ENCODE measurements at places on chromosomes 12 and 14.

GRCh38 chr12:109440851-109441490 is 36.1 kb downstream of the KCTD10 start:
- peak; percentile 90 for DNase-seq

DNA sequence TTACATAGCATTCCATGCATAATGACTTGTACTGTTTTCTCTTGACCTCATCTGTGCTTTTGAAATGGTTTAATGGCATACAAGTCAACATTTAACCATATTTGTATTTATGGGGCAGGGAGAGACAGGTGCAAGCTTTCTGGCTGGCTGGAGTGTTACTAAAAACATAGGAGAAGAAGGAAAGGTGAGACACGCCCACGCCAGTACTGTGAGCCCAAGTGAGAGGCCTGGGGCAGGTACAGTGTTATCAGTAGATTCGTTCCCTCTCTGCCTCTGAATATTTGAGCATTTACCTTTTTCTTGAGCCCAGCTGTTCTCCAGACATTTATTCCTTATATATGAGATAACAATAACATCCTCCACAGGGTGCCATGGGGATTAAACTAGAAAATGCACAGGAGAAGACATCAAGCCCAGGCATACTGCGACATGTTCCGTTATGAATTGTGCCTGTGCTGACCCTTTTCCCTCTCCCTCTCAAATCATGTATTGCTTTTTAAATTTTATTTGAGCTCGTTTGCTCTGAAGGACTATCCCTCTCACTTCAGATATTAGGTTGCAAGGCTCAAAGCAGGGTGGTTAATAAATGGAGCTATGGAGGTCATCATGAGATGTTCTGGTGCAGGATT is 34.6 kb upstream of the TUBA1C start:
- DNase-seq: no peak

- no peak for DNase-seq
Observed at GRCh38 chr12:8453021-8453513, 2.7 kb upstream of the CLEC6A start.

GRCh38 chr14:96095581-96096476 is 56.7 kb downstream of the C14orf132 start:
- DNase-seq: peak; percentile 96

- no peak for DNase-seq
Observed at GRCh38 chr12:86735072-86735471, 478.9 kb upstream of the MGAT4C start.

GRCh38 chr14:103206836-103207387 is 83.7 kb downstream of the TNFAIP2 start:
- DNase-seq: peak; percentile 63

DNA sequence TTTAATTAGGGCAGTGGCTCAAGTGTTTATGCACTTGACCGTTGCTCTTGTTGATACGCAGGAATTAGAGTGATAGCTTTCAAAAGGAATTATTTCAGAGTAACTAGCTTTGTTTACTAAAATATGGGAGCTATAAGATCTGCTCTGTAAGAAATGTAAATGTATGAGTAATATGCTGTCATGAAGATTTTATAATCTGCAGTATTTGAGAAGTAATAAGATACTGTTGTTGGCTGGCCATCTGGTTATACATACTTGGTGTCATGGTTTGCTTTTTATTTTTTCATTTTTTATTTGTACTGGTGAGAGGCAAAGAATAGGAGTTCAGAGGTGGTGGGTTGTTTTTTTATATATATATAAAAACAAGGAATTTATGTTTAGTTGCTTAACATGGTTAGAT is 58.5 kb downstream of the PLXNC1 start:
- DNase-seq: no peak

DNA sequence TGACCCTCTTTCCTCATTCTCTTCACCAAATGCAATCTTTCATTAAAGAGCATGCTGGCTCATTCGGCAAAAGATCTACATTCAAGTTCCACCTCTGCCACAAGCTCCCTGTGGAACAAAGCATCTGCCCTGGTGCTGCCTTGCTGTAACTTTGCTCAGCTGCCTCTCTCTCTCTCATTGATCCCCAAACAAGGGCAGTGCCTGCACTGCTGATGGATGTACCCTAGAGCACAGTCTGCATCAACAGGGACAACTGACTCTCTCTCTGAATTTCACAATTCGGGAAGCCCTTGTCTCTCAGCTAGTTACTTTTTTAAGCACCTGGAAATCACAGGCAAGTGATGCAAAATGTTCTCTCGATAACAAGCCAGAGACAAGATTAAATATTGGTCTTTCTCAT is 174.0 kb upstream of the DIO2 start:
- DNase-seq: no peak

DNA sequence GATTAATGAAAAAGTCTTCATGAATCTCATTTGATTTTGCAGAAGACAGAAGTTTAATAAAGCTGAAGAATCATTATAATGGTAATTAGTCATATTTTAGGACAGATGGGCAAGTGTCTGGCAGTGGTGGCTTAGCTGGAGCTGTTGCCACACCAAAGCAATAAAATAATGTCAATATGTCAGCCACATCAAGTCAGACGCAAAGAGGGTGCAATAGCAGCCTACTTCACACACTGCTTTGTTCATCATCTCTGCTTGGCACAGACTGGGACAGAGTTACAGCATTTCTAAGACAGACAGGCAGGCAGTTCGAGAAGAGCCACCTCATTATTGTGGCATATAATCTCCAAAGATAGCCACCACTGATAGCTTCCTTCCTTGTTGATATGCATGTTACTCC is 16.9 kb upstream of the KRR1 start:
- no peak for DNase-seq

GRCh38 chr12:28390206-28390605 is 199.9 kb downstream of the CCDC91 start:
- DNase-seq: no peak

DNA sequence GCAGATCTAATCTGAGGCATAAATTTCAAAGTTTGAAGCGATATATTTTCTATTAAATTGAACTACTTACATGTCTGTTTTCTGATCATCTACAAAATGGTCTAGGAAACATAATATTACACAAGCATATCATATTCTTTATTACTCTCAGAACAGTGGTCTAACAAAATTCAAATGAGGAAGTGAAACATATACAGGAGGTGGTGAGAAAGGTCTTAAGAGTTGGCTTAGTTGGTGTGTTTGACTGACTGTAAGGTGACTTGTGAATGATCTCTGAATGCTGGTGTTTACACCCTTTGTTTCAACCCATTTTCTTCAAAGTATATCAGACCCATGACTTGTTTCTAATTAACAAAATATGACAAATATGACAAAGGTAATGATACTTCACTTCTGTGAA is 1156.8 kb downstream of the SLC16A7 start:
- no peak for DNase-seq

DNA sequence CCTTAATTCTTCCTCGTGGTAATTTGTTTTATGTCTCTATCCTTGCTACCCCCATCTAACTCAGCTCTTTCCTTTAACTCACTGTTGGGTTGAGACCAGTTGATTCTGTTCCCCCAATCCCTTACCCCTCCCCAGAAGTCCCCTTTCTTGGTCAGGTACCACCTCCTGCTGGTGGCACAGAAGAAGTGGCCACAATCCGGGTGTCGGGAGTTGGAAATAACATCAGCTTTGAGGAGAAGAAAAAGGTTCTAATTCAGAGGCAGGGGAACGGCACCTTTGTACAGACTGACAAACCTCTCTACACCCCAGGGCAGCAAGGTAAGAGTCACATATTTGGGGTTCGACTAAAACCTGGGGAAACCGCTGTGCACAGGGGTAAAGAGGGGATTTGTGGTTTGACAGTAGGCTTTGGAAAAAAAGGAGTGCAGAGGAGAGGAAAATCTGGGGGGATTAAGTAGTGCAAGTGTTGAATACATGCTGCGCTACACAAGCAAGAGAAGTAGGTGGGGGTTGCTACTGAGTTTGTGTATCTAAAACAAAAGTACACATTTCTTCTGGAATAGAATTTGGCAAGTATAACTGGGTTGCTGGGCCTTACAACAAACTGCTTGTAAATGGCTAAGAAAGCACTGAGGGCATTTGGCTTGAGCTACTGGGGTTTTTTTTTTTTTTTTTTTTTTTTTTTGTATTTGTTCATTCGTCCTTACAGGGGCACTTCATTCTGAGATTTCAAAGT is 1.3 kb downstream of the A2ML1 start:
- DNase-seq: peak; percentile 36

- DNase-seq: peak; percentile 65
Observed at GRCh38 chr12:93742110-93742934, 65.1 kb downstream of the CRADD start.

DNA sequence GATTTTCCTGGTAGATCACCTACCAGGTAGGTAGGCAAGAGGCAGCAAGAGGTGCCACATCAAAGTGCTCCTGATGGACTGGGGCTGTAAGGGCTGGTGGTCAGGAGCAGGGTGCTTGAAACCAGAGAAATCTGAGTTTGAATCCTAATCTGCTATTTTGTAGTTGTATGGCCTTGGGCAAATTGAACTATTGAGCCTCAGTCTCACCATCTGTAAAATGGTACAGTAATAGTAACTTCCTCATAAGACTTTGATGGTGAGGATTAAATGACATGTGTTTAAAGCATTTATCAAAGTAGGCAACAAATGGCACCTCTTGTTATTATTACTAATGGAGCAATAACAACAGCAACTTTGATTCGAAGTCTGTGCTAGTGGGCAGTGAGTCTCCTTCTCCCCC is 32.0 kb downstream of the JDP2 start:
- DNase-seq: no peak

GRCh38 chr12:2049604-2050540 is 2.9 kb upstream of the CACNA1C start:
- no peak for DNase-seq
